ENCODE measurements at places on chromosomes 4 and X.

DNA sequence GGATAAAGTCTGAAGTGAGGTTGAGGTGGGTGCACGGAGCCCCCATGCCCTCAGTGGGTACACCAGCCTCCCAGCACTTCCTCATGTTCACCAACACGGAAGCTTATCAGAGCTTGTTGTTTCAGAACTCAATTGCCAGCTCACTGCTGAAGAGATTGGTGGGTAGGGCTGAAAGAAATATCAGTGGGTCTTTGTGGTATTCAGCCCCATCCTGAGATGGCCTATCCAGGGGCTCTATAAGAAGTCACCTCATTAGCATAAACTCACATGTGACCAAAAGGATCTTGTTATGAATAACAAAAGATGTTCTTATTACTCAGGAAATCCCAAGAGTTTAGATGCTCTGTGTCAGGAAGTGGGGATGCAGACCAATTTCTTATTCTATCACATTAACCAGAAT is 177.3 kb downstream of the ARHGAP10 start:
- DNase-seq = no peak

- DNase-seq = no peak
Observed at GRCh38 chr4:92968556-92968955, 664.8 kb downstream of the GRID2 start.

DNA sequence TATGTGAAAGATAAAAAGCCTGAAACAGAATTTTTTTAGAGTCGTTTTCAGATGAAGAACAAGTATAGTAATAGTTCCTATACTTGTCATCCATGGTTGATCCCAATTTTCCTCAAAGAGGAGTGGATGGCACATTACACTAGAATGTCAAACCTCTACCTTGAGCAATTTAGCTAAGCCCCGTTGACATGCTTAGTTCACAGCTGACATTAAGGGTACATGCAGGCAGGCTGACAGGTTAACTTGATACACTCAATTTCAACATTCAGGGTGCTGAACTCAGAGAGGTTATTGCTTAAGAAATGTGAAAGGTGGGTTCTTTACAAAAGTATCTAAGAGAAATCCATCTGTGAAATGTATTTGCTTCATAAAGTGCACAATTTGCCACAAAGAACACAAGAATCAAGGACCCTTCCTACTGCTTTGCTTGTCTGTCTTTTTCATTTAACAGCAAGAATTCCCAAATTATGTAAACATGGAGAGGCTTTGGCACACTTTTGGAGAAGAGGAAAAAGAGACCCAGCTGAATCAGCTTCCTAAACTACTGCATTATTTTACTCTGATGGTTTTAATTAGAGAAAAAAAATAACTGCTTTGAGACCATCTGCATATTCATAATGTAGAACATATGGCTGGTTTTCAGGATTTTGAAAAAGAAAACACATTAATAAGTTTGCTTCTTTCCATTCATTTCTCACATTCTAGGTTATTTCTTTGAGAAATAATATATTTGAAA is 122.5 kb upstream of the DDIT4L start:
- no peak for DNase-seq

GRCh38 chrX:44669626-44670025 is 127.0 kb upstream of the FUNDC1 start:
- no peak for DNase-seq

GRCh38 chrX:108033890-108034289 is 11.0 kb upstream of the VSIG1 start:
- no peak for DNase-seq

DNA sequence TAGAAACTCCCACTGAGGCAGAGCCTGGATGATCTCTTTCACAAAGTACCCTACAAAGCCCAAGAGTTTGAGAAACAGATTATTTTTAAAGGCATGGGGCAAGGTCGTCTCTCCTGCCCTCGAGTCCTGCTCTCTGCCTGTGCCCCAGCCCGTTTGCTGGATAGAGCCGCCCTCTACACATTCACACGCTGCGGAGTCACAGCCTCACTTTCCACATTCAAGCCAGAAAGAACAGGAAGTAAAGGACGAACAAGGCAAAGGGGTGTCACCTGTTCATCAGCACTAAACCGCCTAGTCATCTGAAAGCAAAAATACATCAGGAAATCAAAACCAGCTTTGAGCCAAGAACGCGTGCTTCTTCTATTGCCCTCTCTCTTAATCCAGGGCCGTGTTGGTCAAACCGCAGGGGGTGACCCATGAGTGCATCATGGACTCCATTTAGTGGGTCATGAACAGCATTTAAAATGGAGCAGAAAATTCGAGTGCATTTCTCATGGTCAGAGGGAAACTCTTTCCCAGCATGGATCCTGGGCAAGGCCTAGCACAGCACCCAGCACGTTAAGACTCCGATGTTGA is 83.4 kb downstream of the PHKA2 start:
- no peak for DNase-seq

DNA sequence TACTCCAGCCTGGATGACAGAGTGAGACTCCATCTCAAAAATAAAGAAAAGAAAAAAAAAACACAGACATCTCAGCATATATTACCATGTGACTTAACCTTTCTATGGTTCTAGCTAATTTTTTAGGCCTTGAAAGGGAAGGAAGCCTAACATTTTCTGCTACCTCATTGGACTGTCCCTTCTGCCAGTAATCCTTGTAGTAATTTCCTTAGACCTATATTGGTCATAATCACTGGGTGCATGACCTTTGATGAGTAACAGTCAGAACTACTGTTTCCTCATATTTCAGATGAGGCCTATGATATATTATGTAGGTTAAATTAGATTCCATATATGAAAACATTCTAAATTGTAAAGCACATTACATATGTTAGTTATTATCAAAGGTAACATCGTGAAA is 9.6 kb downstream of the XIAP start:
- no peak for DNase-seq

GRCh38 chrX:108735091-108735678 is 1.2 kb downstream of the IRS4 start:
- no peak for DNase-seq

- DNase-seq = no peak
Observed at GRCh38 chrX:7076245-7076661, 71.3 kb upstream of the STS start.

GRCh38 chr4:140874056-140874455 is 117.9 kb upstream of the TBC1D9 start:
- DNase-seq = no peak

DNA sequence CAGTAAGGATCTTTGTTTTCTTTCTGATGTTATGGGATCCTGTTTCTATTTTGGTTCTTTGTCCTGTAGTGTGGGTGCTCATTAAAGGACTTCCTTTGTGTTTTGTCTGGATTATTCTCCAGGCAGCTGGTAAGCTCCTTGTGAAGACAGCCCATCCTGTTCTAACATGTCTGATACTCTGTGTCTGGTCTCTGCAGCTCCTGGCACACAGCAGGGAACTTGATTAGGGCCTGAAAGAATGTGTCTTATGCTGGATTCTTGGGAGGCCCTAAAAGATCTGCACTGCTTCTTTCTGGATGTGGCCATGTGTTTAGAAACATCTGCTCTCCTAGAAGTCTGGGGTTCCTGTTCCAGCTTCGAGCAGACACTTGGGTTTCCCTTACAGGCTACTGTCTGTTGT is 38.1 kb upstream of the ATXN3L start:
- DNase-seq = peak; percentile 6

- DNase-seq = no peak
Observed at GRCh38 chrX:13511944-13512330, 57.5 kb upstream of the EGFL6 start.

- no peak for DNase-seq
Observed at GRCh38 chrX:115040417-115040816, 23.0 kb upstream of the IL13RA2 start.

GRCh38 chr4:98572697-98573096 is 85.7 kb downstream of the TSPAN5 start:
- no peak for DNase-seq

DNA sequence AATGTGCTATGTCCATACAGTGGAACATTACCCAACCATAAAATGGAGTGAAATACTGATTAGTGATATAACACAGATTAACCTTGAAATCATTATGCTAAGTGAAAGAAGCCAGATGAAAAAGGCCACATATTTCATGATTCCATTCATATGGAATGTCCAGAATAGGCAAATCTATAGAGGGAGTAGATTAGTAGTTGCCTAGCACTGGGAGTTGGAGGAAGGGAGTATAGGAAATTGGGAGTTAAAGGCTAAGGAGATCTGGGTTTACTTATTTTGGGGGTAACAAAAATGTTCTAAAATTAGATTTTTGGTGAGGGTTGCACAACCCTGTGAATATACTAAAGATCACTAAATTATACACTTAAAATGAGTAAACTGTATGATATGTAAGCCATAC is 26.8 kb downstream of the ENOX2 start:
- DNase-seq = no peak

GRCh38 chr4:39426728-39427127 is 20.0 kb downstream of the KLB start:
- no peak for DNase-seq

- no peak for DNase-seq
Observed at GRCh38 chr4:170675568-170676262, 586.0 kb upstream of the AADAT start.

- DNase-seq = no peak
Observed at GRCh38 chrX:13983734-13984133, 46.0 kb downstream of the GEMIN8 start.

DNA sequence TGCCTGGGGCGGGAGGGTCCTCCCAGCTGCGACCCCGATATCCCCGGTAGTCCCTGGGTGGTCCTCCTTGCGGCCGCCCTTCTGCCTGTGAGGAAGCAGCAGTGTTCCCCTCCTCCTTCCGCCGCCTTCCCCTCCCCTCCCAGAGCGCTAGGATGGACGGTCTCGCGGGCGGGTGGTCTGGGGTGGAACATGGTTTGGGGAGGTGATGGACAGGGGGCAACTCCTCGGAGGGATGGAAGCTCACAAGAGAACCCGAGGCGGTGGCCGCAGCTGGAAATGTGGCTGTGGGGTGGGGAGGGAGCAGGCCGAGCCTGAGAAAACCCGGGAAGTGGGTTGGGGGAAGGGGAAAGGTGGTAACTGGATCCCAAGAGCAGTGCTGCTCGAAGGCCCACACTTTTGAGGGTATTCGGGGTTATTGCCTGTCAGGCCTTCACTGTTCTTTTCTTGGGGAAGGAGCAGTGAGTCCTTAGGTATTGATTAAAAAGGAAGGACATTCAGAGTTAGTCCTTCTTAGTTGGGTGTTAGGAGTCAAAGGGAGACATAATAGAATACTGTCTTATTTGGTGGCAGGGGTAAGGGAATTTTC is 581 bp downstream of the UBE2K start:
- DNase-seq = peak; percentile 10

DNA sequence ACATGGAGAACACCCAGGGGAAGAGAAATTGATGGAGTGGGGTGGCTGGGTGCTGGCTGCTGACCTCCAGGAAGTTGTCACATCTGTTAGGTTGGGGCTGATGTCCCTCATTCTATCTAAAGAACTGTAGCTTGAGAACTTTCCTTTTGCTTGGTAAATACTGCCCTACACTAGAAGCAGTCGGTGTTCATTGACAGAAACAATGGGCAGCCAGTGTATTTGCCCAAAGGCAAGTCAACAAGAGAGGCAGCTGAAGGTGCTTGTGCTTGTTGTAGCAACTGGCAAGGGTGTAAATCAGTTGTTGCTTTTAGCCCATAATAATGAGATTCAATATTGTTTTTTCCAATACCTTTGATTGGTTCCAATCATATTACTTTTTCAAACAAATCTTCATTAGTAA is 956 bp downstream of the TMEM154 start:
- no peak for DNase-seq

DNA sequence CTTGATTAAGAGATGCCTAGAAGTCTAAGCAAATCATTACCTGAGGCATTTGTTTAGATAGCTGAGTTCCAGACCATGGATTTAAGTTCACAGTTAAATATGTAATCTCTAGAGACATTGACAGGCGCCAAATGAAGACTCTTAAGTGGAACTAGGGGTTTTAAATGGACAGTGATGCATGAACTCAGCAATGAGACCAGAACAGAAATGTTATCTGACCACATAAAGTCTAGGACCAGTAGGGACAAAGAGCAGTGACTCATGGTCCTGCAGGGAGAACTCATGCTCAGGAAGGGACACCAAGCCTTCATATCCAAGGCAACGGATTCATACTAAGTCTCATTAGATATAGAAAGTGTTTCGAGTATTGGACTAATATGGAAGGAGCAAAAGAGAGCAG is 152.3 kb downstream of the PPARGC1A start:
- DNase-seq = no peak

DNA sequence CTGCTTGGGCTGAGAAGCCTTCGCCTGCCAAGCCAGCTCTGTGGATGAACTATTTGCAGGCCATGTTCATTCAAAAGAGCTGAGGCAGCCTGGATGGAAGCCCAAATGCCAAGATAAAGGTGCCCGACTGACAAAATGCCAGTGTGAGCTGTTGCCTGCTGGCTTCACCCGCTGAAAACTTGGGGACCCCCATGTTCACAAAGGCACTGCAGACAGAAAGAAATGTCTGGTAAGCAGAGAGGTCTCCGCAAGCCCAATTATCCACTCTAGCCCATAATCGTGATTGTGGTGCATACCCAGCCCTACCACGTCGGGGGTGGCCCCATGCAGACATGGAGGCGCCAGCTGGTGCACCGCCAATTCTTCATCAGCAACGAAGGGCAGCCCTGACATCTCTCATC is 13.0 kb upstream of the SMIM20 start:
- DNase-seq = no peak

GRCh38 chr4:151801547-151802516 is 41.0 kb upstream of the GATB start:
- peak; percentile 1 for DNase-seq

DNA sequence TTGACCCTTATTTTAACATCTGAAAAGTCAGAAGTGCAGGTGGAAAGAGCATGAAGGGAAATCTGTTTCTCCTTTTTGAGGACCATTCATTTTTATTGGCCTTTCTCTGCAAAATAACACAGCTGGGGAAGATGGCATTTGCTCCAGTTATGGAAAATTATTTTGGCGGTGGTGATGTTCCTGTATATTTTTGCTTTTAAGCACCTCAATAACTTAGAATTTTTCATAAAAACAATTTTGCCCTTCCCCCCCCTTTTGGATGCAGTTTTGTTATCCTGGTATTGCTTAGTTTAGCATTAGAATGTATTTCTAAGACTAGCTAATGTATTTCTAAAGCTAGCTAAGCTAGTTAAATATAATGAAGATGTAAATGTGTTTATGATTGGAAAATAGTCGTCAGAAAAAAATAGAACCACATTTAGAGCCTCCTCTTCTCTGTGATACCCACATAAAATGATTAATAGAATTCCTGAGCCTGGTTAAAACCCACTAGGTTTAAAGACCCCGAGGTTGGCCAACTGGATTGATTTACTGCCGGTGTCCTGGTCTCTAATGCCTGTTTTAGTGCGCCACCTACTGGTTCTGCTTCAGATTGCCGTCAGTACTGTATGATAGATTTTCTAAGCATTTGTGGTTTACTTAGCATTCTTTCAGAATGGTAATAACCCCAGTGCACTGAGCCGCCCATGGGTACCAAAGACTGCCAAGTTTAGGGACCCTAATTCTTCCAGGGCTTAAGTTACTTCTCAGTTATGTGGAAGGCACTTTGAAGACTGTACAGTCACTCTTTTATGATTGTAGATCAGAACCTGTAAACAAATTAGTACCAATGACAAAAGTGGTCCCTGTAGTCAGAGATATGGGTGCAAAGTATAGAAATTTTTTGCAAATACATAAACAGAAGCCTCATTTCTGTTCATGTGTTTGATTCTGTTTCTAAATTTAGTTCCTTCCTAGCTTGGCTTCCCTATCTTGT is 11.4 kb downstream of the KLF3 start:
- DNase-seq = peak; percentile 12
